ENCODE measurements at places on chromosomes 4 and X.

DNA sequence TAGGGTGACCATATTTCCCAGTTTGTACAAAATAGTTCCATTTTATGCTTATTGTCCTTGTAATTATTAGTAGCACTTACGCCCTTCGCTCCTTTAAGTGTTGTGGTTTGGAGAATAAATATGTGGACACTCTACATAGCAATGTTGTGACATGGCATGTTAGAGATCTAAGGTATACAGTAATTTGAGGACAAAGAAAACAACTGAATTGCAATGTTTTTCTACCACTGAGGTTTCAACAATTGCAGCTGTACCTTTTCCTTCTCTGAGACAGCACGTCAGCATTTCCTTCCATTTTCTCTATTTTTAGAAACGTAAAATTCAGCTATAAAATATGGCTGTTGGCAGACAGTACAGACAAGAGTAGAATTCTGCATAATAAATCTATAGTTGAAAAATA is 323.1 kb downstream of the MAPK10 start:
- DNase-seq = no peak

DNA sequence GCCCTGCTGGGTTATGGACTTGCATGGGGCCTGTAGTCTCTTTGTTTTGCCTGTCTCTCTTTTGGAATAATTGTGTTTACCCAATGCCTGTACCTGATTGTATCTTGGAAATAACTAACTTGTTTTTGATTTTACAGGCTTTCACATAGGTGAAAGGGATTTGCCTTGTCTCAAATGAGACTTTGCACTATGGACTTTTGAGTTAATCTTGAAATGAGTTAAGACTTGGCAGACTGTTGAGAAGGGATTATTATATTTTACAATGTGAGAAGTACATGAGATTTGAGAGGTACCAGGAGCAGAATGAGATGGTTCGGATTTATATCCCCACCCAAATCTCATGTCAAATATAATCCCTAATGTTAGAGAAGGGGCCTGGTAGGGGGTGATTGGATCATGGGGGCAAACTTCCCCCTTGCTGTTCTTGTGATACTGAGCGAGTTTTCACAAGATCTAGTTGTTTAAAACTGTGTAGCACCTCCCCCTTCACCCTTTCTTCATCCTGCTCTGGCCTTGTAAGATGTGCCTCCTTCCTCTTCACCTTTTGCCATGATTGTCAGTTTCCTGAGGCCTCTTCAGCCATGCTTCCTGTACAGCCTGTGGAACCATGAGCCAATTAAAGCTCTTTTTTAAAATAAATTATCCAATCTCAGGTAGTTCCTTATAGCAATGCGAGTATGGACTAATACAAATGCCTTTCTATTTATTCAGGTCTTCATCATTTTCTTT is 102.3 kb downstream of the MSN start:
- DNase-seq = no peak

DNA sequence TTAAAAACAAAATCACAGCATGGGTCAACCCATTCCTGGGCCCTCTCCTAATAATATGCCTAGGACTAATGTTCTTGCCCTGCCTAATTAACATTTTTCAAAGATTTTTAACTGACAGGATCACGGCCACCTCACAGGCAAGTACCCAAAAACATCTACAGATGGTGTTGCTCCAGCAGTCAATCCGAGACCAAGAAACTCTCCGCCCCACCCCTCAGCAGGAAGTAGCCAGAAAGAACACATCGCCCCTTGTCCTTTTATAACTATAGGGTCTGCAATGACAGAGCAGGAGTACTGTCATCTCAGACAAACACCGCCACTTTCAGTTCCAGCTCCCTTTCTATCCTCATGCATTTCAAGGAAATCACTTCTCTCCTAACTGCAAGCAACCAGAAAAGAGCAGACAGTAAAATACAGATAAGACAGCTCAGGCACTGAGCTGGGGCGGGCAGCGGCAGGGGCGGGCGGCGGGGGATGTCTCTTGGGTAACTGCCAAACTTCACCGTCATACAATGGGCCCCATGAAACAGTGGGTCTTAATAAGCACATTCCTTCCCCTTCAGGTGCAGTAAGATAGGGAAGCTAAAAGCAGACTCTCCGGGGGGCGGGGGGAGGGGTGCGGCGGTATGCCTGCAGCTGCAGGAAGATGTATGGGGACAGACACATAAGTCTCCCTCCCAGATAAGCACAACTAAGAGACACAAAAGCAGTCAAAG is 67.4 kb downstream of the ZNF182 start:
- no peak for DNase-seq

DNA sequence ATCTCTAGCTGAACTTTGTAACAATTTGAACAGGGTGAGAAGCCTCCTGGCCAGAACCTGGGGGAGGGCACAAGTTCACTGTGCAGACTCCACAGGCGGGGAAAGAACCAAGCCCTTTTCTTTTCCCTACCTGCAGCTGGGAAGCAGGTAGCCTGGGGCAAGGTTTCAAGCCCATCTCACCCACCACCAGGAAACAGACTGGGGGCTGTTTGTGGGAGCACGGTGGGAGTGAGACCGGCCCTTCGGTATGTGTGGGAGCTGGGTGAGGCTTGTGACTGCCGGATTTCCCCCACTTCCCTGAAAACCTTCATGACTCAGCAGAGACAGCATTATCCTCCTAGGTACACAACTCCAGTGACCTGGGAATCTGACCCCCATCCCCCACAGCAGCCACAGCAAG is 211.7 kb downstream of the ZNF674 start:
- no peak for DNase-seq

- DNase-seq = no peak
Measured at GRCh38 chrX:118062048-118062789, 54.4 kb downstream of the KLHL13 start.

DNA sequence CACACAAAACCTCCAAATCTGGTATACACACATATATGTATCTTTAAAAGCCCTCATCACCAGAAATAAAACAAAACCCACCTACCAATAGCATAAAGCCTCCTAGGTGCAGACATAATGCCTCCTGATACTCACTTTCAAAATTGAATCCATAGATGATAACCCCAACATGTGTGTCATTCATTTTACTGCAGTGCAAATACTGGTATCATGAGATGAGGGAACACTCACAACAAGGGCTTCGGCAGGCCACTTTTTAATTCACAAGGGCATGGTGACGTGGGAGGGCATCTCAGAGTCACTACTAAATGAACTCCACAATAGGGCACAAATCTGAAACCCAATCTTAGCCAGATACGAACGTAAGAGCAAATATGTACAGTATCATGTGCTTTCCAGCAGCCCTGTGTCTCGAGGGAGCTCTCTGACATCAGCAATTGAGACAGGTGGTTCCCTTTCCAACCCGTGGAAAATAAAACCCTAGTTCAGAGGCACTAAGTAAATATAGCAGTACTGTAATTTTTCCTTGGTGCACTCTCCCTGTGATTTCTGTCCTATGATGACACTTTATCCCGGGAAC is 14.1 kb upstream of the PPARGC1A start:
- no peak for DNase-seq

- DNase-seq = no peak
Measured at GRCh38 chr4:86393749-86394148, 33.9 kb upstream of the MAPK10 start.

DNA sequence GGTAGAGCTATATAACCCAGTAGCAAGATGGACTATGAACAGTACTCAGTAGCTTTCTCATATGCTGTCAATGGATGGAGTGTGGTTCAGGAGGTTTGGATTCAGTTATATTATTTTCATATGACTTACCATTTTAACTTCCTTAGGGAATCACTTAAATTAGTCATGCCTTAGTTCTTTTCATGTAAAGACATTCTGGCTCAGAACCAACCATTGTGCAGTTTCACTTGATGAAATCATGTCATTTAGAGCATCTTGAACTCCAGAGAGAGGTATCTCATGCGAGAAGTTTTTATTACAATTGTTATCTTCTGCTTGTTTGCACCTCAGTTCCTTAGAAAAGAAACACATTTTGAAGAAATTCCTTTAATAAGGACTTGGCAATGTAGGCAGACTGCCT is 55.8 kb downstream of the IL1RAPL2 start:
- DNase-seq = no peak
